ENCODE measurements at places on chromosomes 7 and 10.
A peak's percentile ranks its signal among the peaks of the same experiment; 100 is the strongest.

GRCh38 chr10:59857049-59857448 is 49.3 kb downstream of the CCDC6 start:
- no peak for DNase-seq

GRCh38 chr10:10647331-10647730 is 370.3 kb upstream of the CELF2 start:
- DNase-seq, result no peak

- DNase-seq, result no peak
Measured at GRCh38 chr10:101595591-101596433, 7.7 kb downstream of the DPCD start.

DNA sequence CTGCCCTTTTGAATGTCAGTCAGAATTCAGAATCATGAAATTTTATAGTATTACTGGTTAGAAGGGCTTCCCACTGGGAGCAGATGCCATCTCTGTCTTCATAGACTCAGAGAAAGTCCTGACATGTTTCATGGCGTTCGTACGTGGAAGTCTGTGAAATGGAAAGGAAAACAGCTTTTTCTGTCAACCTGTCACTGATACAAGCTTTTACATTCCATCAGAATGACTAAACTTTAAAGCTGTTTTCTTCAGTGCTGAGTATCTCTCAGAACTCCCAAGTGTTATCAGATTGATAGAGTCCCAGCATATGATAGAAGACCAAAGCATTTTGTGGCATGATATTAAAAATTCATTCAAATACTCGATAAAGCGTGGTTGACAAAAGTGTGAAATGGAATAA is 726.7 kb upstream of the GALNT17 start:
- no peak for DNase-seq

DNA sequence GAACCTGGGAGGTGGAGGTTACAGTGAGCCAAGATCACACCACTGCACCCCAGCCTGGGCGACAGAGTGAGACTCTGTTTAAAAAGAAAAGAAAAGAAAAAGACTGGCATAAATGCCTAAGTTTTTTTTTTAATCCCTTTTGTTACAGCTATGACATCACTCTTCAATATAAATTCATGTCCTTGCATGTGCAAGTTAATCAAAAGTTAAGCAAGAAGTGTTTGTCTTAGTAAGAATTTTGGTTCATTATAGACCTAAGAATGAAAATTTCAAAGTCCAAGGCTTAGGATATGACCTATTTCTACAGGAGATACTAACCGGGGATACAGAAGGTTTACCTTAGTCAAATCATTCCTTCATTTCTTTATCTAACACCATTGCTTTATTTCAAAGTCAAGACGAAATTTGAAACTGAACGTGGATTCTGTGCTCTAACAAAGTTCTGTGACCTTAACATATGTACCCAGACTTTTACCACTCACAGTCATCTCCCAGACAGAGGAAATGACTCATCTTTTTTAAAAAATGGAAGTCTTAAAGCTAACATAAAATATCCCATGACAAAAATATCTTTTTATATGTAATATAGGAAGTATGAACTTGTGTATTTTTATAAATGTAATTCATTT is 29.3 kb upstream of the ITGB8 start:
- DNase-seq, result no peak

- no peak for DNase-seq
Measured at GRCh38 chr7:48130658-48131108, 40.6 kb upstream of the ABCA13 start.

- no peak for DNase-seq
Measured at GRCh38 chr7:101172005-101172853, 6.9 kb upstream of the VGF start.

- no peak for DNase-seq
Measured at GRCh38 chr7:80208700-80209099, 74.1 kb downstream of the GNAI1 start.

- no peak for DNase-seq
Measured at GRCh38 chr10:112184379-112184778, 814 bp upstream of the GPAM start.

DNA sequence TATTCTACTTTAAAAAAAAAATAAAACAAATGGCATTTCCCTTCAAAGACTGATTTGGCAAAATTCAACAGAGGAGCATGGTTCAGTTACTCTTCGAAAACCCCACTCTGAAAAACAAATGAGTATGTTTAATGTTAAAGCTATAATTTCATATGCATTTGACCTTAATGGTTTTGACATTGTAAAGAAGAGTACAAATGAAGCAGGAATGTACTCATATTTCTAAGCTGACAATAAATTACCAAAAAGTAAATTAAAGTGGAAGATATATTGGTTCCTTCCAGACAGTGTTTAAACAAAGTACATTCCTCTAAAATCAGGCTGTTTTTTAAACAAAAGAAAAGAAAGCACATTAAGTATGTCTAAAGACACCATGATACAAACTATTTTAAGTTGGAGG is 16.4 kb downstream of the RGS10 start:
- DNase-seq, result no peak

- DNase-seq, result peak; percentile 88
Measured at GRCh38 chr10:5631936-5632335, 34.5 kb downstream of the ASB13 start.

DNA sequence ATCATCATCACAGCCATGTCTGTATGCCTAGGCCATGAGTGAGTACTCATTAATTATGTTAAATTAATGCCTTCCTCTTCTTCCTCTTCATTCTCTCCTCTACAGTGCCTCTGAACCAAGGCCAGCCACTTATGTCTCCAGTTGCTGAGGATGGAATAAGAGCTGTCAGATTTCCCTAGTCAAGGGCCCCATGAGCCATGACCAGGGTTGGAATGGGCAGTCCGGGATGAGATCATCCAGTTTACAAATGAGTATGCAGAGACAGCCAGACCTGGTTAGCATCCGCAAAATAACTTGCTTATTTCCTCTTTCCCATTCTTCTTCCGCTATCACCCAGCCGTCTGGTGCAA is 342.7 kb downstream of the GRID1 start:
- no peak for DNase-seq

DNA sequence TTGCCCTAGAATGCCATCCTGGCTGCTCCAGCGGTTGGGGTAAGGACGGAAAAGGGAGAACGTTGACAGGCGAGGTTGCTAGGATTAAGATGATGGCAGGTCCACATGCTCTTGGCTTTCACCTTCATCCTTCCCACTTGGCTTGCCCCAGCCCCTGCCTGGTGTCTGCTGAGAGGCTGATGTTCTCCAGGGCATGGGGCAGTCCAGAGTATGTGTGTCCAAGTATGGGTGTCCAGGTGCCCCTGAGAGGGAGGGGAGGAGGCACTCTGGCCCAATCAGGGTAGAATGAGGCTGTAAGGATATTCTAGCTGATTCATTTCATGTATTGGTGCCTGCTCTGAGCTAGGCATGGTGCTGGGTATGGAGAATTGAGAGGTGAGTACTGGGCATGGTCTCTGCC is 12.6 kb downstream of the NEURL1 start:
- peak; percentile 33 for DNase-seq

DNA sequence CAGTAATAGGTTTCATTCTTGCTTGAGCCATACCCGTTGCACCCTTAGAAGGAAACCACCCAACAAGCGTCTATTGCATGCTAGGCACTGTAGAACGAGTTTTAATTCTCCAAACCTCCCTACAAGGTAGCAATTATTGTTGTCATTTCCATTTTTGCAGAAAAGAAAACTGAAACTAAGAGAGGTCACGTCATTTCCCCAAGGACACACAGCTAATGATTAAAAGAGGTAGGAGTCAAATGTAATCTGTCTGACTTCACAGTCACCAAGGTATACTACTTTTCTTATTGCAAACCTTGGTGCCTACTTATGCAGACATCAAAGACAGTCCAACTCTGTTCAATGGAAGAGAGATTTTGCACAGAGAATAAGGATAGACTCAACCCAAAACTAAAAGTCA is 49.1 kb upstream of the C1QL3 start:
- no peak for DNase-seq

DNA sequence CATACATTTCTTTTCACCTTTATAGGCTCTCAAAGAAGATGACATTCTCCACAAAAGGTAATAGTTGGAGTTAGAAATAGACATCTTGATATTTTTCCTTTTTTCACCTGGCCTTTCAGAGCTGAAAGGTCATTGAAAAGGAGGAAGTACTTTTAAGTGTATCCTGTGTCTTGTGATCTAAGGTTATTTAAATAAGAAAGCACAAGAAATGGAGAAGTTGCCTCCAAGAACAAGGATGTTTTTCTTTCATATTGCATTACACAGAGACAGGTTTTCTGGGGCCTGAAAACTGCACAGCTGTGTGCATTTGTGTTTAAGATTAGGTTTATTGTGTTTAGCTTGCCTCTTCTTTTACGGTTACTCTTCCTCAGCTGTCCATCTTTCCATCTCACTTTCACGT is 103.4 kb upstream of the SEMA3D start:
- DNase-seq, result no peak

DNA sequence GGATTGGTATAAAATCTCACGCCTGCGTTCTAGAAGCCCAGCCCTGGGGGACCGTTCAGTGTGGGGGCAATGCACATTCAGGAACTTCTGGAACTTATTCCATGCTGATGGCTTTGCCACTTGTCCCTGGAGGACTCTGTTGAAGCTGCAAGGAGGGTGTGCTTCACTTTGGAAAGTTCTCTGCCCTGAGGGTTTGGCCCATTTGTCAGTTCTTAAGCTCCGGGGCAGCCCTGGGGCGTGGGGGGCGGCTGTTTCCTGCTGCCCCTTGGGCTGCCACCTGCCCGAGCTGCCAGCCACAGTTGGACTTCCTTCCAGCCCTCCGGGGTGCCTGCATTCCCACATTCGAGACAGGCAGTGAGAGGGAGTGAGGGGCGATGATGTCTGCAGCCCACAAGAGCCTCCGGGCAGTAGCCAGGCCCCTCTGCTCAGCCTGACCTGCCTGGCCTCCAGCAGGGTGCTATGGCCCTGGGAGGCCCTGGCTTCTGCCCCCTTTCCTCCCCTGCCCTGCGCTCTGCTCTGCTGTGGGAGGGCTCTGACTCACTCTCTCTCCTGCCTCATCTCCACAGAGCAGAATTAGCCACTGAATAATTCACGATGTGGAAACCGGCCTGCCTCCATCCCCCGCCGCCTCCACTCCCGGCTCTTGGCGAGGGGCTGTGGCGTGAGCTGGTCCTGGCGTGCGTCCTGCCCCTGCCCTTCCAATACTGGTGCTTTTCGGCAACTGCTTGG is 1.9 kb downstream of the TTYH3 start:
- no peak for DNase-seq

- no peak for DNase-seq
Measured at GRCh38 chr10:27297844-27298521, 57.4 kb upstream of the ACBD5 start.

DNA sequence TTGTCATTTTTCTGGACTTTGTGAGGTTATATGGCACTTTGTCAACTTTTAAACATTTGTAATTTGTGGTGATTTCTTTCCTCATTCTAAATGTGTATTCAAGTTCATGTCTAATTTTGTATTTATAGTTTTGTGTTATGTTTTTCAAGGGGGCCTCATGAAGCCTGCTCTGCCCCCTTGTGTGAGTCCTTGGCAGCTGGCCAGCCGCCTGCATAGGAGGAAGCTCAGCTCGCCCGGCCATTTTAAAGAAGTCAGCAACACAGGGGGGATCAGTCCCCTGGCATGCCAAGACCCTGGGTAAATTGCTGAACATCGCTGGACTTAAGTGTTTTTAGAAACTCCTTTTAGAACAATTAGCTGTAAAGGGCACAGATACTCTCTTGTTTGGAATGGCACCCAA is 123.0 kb downstream of the ANLN start:
- no peak for DNase-seq

GRCh38 chr10:104054430-104054829 is 31.2 kb downstream of the COL17A1 start:
- DNase-seq, result no peak

DNA sequence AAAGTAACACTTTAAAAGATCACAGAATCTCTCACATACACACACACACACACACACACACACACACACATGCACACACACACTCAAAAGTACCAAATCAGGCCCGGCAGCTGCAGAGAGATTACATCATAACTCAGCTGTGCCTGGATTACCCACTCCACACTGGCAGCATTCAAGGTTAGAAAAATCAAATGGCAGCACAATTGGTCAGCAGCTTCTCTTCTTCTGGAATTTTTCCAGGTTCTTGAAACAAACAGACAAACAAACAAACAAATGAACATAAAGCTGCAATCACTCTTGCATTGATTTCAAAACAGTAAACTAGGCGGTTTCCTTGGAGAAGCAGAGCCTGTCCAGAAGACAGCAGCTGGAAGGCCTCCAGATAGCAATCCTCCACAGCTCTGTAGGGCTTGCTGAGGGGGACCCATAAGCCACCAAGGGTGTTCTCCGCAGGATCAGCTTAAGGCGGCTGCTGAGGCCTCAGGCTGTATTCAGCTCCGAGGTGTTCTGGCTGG is 24.5 kb upstream of the FAM133B start:
- DNase-seq, result no peak

DNA sequence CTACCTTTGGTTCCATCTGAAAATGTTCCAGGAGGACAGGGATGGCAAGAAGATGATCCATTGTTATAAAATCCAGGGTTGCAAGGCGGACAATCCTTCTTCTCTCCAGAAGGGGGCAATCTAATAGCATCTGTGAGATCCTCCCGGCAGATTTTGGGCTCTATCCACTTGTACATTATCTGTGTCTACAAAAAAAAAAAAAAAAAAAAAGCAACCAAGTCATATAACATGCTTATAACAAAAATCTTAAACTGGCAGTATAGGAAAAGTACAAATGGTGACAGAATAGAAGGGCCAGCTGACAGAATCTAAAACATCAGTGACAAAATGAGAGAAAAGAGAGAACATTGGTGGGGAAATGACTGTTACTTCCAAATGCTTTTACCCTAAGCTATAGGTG is 132.7 kb downstream of the ELAPOR2 start:
- no peak for DNase-seq

DNA sequence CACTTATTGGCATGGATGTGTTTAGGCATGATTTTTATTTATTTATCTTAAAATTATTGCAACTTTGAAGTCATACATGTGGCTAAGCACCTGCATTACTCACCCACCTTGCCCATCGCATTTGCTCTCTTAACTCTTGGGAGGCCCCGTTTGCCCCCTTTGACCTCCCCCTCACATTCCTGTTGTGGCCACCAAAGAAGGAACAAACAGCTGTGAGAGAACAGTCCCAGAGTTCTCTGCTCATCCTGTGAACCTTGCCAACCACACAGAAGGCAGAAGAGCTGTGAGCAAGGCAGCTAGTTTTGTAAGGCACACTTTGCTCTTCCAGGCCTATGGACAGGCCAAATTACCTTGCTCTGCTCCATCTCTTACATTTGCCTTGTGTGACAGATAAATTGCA is 23.6 kb upstream of the FGL2 start:
- no peak for DNase-seq

GRCh38 chr10:22259280-22259679 is 41.5 kb upstream of the EBLN1 start:
- DNase-seq, result no peak

DNA sequence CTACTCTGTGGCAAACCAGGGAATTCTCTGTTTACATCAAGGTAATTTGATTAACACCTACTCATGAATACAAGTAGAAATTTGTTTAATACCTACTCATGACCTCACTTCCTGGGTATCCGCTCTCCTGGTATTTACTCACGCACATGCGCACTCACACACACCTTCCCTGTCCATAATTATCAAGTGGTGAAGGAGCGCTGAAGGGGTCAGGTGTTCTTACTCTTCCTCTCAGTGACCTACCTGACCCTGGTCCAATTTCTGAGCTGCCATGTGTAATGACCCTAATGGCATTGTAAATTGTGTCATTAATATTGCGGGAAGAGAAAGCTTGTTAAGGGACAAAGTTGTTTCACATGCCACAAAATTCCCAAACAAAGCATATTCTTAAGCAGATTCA is 41.3 kb upstream of the TRIL start:
- no peak for DNase-seq

- no peak for DNase-seq
Measured at GRCh38 chr10:86956195-86956847, 1.1 kb downstream of the MMRN2 start.

- DNase-seq, result no peak
Measured at GRCh38 chr7:22653951-22654350, 73.0 kb upstream of the IL6 start.

Data from ascending aorta (tissue), 2 donors.